Motor neuron (in vitro differentiated cells): ENCODE measurements at places on chromosomes 3 and 15. TPM values are rescaled to one million over a fixed set of nuclear protein-coding genes. Genes with fewer than 3 reads are reported as not detected.

GRCh38 chr3:64667138-64667537 is 20.7 kb downstream of the ADAMTS9 start:
- no peak for ATAC-seq

DNA sequence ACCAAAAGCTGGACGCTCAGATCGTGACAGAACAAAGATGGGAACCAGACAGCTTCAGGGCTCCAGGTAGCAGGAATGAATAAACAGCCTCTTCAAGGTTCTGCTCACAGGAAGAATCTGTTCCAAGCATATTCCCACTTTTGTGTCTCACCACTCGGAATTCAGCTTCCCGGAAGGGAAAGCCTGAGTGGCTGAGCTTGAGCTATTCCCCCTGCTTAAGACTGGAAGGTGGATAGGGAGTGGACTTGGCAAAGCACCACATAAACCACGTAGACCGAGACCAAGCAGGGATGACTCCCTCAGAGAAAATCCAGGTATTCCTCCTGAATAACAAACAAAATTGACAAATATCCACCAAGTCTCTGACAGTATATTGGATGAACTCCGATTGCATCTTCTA is 180.2 kb upstream of the NR2F2 start:
- ATAC-seq, result no peak

- no peak for ATAC-seq
These were observed 19.3 kb downstream of the GRK7 start for GRCh38 chr3:141782386-141782932.

DNA sequence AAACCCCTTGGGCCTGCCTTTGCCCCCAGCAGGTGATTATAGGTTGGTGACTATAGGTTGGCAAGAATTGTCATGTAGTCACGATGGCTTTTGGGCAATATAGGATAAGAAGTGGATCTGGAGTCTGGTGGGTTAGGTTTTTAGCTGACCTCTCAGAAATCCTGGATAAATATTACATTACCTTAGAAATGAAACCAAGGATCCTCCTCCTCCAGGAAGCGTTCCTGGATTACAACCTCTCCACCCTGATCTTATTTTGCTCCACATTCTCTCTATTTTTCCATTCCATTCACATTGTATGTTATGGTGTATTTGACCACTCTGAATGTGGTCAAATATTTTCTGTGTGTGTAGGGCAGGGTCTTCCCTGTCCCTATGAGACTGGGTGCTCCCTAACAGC is 82.3 kb downstream of the SEMA5B start:
- no peak for ATAC-seq

The FBLN2 gene
- 1.2 and 1.7 TPM in 2 replicates for total RNA-seq
